ENCODE measurements at places on chromosomes 11 and 22.
A peak's percentile ranks its signal among the peaks of the same experiment; 100 is the strongest.

GRCh38 chr11:91220476-91221202 lies 997.8 kb upstream of the CHORDC1 start:
- DNase-seq: no peak

- no peak for DNase-seq
These were observed 17.5 kb upstream of the SLC25A1 start for GRCh38 chr22:19195796-19196731.

- peak; percentile 58 for DNase-seq
These were observed 18.3 kb upstream of the MICALL1 start for GRCh38 chr22:37887584-37888378.

DNA sequence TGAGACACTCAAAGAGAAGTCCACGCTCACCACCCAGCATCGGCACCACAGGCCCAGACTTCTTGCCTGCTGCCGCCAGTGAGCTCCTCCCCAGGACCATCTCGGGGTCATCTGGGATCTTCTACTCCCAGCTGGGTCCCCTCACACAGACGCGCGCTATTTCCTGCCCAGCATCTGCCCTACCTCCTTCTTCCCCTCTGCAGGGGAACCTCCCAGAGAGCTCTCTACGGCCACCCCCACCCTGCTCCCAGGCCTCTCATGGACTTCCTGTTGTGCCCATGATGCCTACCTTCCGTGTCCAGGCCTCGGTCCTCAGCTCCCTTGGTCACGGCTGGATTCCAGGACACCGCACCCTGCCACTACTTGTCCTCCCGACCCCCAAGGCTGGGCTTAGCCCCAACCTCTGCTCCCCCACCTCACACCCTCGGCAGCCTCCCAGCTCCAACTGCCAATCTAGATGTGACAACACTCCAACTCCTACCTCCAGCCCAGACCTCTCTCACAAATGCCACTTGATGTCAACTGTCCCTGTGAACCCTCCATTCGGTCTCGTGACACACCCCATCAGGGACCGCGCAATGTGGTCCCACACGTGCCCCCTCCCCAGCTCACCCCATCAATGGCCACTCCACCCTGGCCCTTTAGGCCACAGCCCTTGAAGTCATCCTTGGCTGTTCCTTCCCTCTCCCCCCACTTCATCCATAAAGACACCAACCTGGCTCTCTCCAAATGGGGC lies 45.3 kb downstream of the SGSM3 start:
- DNase-seq: peak; percentile 31

DNA sequence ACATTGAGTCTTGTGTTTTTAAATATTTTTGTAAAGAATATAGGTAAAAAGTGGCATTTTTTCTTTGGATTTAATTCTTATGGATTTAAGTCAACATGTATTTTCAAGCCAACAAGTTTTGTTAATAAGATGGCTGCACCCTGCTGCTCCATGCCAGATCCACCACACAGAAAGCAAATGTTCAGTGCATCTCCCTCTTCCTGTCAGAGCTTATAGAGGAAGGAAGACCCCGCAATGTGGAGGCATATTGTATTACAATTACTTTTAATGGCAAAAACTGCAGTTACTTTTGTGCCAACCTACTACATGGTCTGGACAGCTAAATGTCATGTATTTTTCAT lies 333 bp upstream of the CD3E start:
- DNase-seq: no peak

DNA sequence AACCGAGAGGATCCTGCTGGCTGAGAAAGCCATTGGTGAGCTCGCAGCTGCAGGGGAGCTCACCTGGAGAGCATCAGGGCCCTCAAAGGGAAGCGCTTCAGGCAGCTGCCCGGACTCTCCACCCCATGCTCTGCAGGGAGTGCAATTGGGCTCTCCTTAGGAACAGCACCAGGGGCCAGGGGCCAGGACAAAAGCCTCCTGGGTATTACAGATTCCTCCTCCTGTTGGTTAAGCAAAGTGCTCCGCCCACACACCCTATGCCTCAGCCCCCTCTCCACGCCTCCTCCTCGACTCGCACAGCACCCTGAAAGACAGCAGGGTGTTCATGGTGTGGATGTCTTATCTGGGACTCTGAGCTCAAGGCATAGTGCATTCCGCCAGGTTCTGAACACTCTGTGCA lies 139.9 kb downstream of the SHANK2 start:
- no peak for DNase-seq

DNA sequence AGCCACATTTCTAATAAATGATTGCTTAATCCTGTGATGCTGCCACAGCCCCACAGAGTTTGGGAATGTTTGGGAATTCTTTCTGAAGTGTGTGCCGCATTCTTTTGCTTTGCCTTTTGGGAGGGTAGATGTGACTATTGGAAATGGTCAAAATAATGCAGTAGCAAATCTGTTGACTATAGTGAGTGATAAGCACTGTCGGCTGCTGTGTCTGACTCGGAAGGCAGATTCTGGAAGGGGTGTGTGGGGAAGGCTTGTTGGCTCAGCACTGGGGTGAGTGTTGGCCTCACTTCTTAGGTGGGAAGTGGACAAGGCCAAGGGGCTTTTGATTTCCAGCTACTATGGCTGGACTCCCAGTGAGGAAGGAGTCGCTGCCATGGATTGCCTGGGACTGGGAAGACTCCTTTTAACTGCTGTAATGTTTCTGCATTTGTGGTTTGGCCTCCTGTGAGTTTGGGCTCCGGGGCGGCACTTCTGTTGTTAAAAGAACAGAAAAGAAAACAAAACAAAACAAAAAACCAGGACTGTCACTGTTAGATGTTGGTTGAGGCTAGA lies 20.1 kb downstream of the ZBTB16 start:
- DNase-seq: peak; percentile 64

DNA sequence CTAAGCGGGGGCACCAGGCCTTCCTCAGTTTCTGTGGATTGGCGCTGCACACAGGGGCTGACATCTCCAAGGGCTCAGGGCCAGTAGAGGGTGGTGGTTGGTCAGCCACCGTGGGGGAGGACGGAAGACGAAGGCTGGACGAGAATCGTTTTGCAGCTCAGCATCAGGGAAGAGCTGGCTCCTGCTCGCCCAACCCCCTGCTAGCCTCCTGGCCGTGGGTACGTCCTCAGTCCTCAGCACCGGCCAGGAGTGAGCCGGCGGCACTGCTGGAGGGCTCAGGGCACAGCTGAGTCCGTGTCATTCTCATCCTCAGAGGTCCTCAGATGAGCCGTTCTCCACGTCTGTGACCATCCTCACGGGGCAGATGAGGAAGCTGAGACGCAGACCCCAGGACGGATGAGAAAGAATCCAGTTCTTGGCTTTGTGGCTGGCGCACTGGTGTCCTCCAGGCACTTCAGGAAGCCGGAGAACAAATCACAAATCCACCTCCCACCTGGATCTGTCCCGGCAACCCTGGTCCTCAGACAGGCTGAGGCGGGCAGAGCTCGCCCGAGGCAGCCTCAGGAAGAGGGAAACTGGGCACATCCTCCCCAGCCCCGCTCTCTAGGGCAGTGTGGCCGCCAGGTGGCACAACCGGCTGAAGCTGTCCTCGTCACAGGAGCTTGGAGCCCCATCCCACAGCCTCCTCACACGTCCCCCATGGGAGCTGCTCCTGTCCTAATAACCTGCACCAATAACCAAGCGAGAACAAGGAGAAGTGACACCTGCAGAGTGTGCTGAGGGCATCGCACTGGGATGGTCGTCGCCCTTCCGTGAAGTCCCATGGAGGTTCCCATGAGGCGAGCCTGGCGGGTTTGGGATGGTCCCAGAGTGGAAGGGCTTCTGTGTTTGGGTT lies 393.7 kb downstream of the BRD1 start:
- peak; percentile 15 for DNase-seq

GRCh38 chr22:42726811-42727210 lies 6.1 kb upstream of the A4GALT start:
- DNase-seq: no peak

DNA sequence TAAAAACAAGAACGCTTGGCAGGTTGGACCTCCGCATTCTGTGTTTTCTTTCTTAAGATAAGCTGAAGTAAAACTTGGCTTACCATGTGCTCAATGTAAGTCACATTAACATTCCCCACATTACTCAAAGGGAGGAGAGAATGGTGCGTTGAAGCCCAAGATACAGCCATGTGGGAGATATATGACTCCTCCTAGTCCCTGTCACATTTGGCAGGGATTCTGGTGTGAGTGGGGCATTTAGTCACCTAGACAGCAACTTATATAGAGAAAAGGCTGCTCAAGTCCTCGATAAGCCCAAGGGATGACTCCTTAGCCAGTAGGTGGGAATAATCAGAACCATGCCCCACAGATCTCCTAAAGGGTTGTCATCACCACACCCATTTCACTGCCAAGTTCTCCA lies 4.6 kb downstream of the PRSS23 start:
- DNase-seq: no peak

DNA sequence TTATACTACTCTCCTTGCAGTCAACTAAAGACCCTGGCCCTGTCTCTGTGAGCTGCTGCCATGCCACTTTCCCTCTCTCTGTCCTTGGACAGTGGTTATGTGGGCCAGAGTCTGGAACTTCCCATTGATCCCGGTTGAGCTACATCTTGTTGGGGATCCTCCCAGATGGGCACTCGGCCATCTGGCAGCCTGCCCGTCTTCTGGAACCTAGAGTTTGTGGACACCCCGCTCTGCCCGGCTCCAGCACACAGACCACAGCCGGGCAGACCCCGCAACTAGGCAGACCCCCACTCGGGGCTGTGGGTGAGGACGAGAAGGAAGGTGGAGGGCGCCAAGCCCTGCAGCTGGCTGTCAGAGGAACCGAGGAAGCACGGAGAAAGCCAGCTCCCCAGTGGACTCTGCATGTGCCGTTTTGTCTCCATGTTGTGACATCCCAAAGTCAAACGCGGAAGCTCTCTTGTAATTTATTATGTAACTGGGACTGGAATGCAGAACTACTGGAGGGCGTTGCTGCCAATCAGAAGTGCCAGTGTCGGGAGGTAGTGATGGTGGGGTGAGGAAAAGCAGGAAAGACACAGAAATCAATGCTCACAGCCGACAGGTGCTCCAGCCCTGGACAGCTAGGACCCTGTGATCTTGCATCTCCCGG lies 207.7 kb downstream of the CEP164 start:
- DNase-seq: peak; percentile 37

DNA sequence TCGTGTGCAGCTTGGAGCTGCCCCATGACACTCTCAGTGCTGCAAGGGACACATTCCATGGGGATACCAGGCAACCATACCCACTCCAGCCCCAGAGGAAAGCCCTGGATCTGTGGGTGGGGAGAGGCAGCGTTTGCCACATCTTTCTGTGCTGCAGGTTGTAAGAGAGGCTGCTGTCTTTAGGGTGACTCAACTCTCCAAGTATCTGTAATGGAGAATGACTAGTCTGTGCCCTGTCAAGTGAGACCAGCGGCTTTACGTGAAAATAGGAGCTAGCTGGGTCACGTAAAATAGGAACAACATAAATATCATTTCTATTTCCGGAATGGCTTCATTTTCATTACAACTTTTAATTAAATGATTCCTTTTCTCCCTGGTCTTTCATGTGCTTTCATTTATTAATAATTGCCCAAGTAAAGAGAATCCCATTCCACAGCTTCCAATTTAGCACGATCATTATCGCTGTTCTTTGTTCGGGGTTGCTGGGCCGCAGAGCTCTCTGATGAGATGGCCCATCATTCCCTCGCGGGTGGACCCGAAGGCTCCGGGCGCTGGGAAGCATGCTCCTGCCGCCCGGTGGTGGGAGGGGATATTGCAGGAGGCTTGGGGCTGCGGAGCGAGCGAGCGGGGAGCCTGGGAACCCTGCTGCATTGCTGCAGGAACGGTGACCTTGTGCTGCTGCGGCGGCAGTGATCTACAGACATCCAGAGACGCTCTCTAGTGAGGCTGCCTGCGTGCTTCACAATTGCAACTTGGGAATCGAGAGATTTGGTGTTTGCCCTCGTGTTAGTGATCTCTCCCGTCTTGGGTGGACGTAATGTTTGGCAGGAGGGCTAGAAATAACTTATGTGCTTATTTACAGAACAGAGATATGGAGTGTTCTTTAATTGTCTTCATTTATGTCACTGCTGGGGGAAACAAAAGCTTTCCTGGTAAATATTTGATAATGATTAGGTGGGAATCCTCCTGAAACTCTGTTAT lies 10.6 kb downstream of the SLC6A5 start:
- DNase-seq: peak; percentile 56

- DNase-seq: no peak
These were observed 3.0 kb upstream of the SEC14L3 start for GRCh38 chr22:30474683-30475424.

DNA sequence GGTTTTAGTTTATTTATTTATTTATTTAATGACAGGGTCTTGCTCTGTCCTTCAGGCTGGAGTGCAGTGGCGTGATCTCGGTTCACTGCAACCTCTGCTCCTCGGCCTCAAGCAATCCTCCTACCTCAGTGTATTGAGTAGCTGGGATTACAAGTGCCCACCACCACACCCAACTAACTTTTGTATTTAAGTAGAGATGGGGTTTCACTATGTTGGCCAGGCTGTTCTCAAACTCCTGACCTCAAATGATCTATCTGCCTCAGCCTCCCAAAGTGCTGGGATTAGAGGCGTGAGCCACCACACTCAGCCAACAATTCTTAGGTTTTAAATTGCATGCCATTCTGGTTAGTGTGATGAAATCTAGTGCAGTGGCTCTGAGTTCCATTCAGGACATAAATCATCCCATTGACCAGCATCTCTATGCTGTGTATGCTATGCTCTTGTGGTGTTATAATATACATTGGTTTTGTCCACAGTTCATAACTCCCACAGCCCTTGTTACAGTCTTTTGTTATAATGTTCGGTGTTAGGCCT lies 28.5 kb downstream of the ZNF280B start:
- no peak for DNase-seq

GRCh38 chr22:45429424-45429823 lies 15.9 kb downstream of the RIBC2 start:
- no peak for DNase-seq

DNA sequence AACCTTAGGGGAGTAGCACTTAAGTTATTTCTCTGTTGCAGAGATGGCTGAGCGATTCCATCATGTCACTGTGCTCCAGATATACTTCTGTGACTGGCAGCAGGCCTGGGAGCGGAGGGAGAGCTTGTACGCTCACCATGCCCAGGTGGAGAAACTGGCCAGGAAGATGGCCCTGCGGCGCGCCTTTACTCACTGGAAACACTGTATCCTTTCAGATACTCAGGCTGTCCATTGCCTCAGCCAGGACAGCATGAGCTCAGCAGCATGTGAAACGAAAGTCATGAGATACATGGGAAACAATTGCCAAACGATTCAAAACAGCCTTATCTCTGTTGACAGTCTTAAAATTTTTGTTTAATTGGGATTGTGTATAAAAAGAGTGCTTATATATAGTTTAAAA lies 78.9 kb downstream of the SFI1 start:
- DNase-seq: no peak

DNA sequence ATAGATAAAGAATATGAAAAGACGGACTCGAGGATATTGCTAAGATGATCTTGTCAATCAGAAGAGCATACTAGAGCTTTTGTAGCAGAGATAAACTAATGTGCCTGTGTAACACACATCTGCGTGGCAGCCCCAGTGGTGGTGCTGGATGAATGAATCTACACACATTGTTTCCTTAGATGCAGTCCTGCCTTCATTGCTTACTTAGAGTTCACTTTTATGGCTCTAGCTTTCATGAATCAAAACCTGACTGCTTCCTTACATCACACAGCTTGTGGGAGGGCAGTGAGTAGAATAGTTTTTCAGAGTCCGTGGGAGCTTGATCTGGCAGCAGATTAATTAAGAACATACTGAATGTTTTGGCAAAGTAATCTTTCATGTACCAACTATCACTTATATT lies 83.7 kb downstream of the EXT2 start:
- DNase-seq: no peak

- peak; percentile 88 for DNase-seq
These were observed 75.3 kb downstream of the FBLN1 start for GRCh38 chr22:45577746-45578523.
